ENCODE measurements at places on chromosomes 1 and 21. TPM values are rescaled to one million over a fixed set of nuclear protein-coding genes. Genes with fewer than 3 reads are reported as not detected.
A peak's percentile ranks its signal among the peaks of the same experiment; 100 is the strongest.

DNA sequence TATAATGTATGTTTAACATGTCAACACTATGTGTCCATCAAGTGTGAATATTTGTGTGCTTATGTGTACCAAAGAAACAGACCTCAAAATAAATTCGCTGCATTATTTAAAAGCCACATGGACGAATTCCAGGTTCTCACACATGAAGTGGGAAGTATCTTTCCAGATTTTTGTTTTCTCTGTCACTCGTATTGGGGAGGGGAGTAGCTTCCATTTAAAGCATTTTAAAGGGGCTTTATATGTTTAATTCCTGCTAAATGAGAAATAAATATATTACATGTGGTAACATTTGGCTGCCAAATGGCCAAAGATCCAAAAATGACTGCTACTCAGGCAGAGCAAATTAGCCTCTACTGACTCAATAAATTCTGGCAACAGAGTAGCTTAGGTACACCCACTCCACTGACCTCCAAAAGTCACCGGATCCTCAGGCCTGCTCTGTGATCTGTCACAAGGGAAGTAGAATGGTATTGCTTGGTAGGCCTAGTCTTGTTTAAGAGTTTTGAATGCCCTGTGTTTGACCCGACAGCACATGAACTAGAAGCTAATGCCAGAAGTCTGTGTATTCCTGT is 178.1 kb downstream of the ZP4 start:
- DNase-seq = no peak

DNA sequence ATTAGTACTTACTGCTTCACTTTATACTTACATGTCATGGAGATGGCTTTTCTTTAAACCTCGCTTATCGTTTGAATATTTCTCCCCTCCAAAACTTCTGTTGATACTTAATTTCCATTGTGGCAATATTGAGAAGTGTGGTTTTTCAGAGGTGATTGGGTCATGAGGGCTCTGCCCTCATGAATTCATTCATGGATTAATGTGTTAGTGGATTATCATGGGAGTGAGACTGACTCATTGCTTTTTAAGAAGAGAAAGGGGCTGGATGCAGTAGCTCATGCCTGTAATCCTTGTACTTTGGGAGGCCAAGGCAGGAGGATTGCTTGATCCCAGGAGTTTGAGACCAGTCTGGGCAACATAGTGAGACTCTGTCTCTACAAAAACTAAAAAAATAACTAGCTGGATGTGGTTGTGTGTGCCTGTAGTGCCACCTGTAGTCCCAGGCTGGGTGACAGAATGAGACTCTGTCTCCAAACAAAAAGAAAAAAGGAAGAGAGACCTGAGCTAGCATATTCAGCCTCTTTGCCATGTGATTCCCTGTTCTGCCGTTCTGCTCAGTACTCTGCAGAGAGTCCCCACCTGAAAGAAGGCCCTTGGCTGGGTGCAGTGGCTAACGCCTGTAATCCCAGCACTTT is 30.2 kb downstream of the RABGAP1L start:
- no peak for DNase-seq

DNA sequence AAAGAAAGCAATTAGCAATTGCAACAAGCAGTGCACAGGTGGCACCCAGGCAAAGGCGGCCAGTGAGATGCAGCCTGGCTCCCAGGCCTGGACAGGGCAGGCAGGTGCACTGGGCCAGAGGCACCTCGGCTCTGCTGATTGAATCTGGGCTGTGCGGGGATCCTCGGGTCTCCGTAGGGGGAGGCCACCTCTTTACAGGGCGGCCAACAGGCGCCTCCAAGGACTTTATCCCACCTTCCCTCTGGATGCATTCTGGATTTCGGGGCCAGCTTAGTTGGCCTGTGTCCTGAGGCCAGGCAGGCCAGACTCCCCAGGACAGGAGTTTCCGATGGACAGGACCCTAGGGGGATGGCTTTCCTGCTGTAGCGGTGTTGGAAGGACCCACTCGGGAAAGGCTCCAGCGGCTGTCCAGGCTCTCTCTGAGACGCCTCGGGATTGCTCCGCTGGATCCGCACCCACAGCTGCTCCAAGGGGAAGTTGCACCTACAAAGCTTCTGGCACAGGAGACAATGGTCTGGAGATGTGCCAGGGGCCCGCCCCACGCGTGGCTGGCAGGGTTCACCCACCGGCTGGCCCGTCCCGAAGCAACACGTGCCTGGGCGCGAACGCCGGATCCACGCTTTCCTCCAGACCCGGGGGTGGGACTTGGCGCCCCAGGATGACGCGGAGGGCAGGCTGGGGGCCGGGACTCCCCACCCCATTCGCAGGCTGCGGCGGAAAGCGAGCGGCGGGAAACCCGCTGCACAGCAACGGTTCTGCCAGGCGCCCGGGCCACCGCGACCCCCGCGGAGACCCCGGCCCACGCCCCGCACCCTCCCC is 810 bp downstream of the SLC19A1 start:
- DNase-seq = peak; percentile 79

Gene SLC2A5
- 87.3 TPM for polyA plus RNA-seq

DNA sequence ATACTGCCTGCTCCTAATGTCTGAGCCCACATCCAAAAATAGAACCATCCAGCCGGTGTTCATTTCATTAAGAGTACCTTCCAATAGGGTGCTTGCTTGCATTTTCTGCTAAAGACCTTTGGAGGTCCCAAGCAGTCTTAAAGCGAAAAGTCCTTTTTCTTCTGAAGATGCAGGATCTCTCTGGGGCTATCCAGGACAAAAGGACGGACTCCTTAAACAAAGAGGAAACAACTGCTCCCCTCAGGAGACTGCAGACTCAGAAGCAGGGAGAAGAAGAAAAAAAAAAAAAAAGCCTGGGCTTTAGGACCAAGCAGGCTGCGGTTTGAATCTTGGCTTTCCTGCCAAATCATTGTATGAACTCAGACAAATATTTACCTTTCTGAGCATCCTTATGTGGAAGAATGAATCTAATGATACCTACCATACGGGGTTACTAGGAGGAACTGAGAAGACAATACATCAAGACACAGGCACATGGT is 204.0 kb downstream of the PLPP3 start:
- DNase-seq = no peak

- DNase-seq = no peak
These were observed 108.8 kb downstream of the ADAMTS1 start for GRCh38 chr21:26736449-26736848.

GRCh38 chr1:175947771-175948170 is 204.4 kb upstream of the TNR start:
- DNase-seq = no peak

DNA sequence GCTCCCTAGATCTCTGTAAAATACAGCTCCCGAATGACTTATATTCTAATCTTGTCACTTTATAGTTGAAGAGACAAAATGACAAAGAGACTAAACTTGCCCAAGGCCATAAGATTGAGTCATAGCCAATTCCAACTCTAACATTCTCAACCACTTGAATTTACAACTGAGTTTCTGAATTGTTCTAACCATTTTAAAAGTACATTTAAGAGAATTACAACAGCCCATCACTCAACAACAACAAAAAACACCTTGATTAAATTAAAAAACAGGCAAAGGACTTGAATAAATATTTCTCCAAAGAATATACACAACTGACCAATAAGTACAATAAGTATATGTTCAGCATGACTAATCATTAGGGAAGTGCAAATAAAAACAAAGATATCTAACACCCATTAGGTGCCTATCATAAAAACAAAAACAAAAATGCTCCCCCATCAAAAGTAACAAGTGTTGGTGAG is 8.7 kb upstream of the ADCY10 start:
- no peak for DNase-seq

Gene ATP6V1G3
- not detected for polyA plus RNA-seq

GRCh38 chr1:178310685-178311105 is 186.1 kb downstream of the CLEC20A start:
- peak; percentile 30 for DNase-seq

Gene PINK1
- polyA plus RNA-seq = 36.3 TPM

GRCh38 chr1:208300084-208300770 is 56.0 kb upstream of the PLXNA2 start:
- no peak for DNase-seq

DNA sequence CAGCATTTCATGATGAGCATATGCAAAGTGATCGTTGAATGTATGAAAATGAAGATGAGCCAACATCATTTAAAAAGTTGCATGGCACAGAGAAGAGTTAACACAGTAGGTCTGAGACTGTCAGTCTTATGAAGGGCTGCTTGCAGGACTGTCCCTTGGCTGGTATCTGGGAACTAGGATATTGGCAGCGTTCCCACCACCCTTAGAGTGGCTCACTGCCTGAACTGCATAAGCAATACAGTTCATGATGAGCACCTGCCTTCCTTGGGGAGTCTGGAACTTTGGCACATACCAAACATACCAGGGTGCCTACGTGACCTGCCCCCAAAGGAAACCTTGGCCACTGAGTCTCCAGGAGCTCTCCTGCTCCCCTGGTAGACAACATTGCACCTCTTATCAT is 161.8 kb downstream of the DSCAM start:
- DNase-seq = no peak

- no peak for DNase-seq
These were observed 32.1 kb upstream of the SCYL3 start for GRCh38 chr1:169925505-169926482.

GRCh38 chr1:225465793-225466517 is 38.1 kb upstream of the LBR start:
- no peak for DNase-seq

- no peak for DNase-seq
These were observed 56.7 kb upstream of the GCLM start for GRCh38 chr1:93965888-93966287.

- no peak for DNase-seq
These were observed 4.1 kb upstream of the TAGLN2 start for GRCh38 chr1:159929155-159930051.

Gene FAM72C
- polyA plus RNA-seq = 1.6 TPM

GRCh38 chr1:231160895-231161666 is 777 bp upstream of the TRIM67 start:
- no peak for DNase-seq

Gene PITHD1
- polyA plus RNA-seq = 61.8 TPM

DNA sequence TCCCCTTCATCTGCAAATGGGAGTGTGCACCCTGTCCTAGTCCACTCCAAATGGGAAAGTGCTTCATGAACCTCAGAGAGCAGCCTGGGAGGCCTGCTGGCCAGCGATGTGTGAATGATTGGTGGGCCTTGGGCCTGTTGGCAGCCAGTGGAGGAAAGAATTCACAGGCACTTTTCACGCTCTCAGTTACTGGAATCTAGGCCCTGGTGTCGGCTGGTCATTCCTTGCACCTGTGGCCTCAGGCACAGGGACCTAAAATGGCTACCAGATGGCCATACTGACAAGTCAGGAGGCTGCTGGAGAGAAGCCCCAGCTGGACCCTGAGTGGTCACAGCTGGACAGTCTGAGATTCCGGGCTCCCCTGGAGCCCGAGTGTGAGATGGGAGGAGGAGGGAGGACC is 18.4 kb upstream of the EDN2 start:
- no peak for DNase-seq

Measured in large intestine (tissue), 12 donors.